Umbilical cord (tissue), 2 donors: ENCODE measurements at places on chromosomes 12 and 14.
A peak's percentile ranks its signal among the peaks of the same experiment; 100 is the strongest.

GRCh38 chr12:86257134-86257533 is 943 bp upstream of the MGAT4C start:
- DNase-seq, result no peak

DNA sequence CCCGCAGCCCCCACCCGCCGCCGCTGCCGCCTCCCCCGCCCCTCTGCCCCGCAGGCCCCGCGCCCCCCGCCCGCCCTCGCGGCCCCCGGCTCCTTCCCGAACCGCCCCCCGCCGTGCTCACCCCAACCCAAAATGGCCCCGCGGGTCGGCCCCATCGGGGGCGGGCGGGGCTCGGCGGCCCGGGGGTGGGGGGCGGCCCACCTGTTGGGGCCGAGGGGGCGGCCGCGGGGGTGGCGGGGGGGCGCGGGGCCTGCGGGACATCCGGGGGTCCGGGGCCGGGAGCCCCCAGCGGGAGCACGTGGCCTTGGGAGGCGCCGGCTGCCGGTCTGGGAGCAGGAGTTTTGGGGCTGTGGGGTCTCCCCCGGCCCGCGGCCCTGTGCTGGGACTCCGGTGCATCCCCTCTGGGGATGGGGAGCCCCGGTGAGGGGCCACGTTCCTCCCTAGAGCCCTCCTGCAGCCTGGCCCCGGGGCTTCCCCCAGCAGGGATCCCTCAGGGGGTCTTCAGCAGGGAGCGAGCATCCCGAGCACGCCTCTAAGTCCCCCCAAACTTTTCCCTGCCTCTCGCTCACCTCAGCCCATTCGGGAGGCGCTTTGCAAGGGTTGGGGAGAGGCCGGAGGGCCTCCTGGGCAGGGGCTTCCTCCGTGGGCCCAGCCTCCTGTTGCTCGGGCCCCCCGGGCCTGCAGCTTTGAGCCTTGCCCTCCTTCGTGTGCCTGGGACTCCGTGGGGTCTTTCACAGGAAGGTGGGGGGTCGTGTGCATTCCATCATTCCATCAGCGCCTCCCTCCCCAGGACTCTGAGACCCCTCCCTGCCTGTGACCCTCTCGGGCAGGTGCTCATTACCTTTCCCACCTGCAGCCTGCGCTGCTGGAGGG is 710 bp downstream of the MTA1 start:
- no peak for DNase-seq

DNA sequence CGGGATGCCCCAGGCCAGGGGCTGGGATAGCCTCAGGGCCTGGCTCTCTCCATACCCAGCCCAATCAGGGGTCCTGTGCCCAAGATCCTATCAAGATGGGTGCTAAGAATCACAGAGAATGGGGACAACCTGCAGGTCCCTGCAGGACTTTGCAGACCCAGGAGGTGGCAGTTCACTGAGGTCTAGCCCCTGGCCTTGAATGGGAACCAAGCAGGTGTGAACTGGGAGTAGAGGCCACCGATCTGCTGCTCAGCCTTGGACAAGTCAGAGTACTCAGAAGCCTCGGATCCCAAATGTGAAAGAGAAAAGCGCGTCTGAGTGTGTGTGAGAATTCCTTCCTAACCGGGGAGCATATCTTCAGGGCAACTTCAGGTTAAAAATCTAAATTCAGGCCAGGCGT is 76.2 kb downstream of the ARL6IP4 start:
- DNase-seq, result no peak

DNA sequence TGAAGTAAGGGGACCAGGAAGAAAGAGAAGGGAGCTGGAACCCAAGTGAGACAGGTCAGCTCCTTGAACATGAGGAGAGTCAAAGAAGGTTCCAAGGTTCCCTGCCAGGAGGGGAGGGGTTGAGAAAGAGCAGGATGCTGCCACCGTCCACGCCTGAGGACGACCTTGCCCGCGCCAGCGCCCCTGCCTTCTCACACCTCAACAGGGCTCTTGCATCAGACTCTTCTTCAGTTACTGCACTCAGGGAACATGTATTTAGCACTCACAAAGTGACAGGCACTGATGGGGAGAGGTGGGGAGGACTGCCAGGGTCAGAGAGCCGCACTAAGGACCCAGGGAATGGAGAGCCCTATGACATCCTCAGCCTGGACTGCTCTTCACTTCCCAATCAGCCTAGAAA is 102.1 kb upstream of the NUDT4 start:
- no peak for DNase-seq

DNA sequence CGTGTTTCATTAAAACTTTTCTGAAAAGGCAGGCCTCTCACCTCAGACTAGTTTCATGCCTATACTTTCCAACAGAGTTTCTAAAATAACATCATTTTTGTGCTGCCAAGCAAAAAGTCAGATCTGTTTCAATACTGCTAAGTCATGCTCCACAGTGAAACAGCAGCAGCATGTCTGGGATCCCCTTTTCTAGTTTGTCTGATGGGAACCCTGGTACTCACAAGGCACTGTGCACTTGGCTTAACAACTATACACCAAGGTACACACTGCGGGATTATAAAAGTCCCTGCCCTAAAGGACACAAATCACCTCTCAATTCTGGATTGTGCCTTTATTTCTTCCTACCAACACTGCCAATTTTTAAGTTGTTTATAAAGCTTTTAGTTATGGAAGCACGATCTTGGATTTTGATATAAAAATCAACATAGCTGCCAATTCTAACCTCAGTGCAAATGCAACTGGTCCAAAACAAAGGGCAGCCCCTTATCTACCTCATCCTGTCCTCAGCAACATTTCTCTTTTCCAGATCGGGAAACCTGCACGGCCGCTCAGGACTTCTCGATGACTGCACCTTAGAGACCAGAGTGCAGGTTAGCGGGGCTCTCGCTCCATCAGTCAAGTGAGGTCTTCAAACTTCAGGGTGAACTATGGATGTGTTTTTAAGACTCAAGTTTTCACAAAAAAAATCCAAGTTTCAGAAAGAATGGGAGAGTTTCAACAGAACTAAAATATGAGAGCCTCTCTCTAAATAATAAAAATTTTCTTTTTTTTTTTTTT is 1.7 kb upstream of the EIF5 start:
- no peak for DNase-seq

- no peak for DNase-seq
These were observed 1.9 kb downstream of the BRI3BP start for GRCh38 chr12:124995200-124995961.

DNA sequence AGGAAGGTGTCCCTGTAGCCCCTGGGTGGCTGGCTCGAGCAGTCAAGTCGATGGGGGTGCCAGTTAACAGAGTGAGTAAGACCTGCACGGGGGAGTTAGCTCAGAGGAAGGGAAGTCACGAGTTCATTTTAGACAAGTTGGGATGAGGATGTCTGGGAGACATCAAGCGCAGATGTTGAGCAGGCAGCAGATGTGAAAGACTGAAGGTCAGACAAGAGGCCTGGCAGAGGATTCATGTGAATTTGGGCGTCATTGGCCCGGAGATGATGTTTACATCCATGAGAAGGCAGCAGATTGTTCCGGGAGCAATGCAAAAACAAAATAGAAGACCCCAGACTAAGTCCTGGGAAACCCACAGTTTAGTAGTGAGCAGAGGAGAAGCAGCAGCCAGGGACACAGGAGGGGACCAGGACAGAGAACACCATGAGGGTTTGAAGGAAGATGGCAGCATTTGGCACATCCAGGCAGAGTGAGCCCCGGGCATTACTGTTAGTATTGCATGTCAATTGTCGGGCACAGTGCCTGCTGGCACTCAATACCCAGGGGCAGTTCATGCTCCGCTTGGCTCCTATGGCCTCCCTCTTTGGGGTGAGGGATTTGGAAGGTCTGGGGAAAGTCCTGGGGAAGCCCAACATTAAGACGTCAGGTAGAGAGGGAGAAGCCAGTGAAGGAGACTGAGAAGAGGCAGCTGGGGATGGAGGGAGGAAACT is 15.1 kb downstream of the LTBP2 start:
- peak; percentile 80 for DNase-seq

DNA sequence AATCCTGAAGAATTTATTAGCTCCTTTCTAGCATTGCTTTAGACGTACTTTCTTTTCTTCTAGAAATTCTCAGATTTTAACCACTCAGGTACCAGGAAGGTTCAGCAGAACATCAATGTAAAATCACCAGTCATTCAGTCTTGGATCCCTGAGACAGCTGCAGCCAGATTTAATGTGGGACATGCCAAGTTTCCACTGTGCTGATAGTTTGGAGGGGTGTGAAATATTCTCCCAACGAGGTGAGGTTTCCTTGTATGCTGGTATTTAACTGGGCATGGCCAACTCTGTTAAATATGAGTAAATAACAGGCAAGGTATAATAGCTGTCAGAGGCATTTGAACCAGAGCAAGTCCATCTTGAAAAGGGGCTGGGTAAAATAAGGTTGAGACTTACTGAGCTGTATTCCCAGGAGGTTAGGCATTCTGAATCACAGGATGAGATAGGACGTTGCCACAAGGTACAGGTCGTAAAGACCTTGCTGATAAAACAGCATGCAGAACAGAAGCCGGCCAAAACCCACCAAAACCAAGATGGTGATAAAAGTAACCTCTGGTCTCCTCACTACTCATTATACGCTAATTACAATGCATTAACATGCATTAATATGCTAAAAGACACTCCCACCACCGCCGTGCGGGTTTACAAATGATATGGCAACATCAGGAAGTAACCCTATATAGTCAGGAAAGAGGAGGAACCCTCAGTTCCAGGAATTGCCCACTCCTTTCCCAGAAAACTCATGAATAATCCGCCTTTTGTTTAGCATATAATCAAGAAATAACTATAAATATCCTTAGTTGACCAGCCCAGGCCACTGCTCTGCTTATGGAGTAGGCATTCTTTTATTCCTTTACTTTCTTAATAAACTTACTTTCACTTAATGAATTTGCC is 75.2 kb upstream of the RASSF8 start:
- DNase-seq, result no peak

DNA sequence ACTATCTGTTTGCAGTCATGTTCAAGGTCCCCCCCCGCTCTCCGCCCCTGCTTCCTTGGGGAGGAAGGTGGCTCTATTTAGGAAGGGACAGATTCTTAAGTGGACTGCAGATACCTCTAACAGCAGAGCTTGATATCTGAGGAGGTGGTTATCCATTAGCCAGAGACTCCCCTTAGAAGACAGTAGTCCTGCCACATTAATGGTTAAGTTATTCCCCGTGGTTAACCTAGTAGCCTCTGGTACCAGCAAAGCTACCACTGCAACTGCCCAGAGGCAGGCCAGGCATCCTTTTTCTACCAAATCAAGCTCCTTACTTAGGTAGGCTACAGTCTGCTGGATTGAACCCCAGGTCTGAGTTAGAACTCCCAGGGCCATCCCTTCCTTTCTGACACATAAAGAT is 162.1 kb upstream of the AVPR1A start:
- DNase-seq, result no peak

GRCh38 chr12:53042607-53043454 is 7.0 kb upstream of the TNS2 start:
- DNase-seq, result no peak

- DNase-seq, result no peak
These were observed 51.8 kb downstream of the FAM222A start for GRCh38 chr12:109765446-109765810.

- no peak for DNase-seq
These were observed 40.4 kb upstream of the GZMB start for GRCh38 chr14:24674204-24674970.

DNA sequence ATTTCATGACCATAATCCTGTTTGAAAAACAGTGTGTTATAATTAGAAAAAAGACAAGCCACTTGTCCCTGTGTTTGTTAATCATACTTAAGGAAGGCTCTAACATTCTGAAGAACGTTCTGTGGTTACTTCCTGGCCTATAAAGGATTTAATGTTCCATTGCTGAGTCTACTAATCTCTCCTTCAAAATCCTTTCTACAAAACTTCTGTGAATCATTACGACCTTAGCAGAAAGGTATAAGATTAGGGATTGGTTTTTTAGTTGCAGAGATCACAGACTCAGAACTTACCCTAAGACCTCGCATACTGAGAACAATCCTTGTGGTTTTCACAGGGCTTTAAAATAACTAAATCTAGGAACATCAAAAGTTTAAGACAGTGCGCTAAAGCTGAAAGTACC is 48.3 kb downstream of the TMCC3 start:
- peak; percentile 70 for DNase-seq

- DNase-seq, result peak; percentile 66
These were observed 1.9 kb downstream of the DUSP16 start for GRCh38 chr12:12560587-12561370.
